Left cardiac atrium (tissue), 4 donors: ENCODE measurements at places on chromosomes 12 and 14.

DNA sequence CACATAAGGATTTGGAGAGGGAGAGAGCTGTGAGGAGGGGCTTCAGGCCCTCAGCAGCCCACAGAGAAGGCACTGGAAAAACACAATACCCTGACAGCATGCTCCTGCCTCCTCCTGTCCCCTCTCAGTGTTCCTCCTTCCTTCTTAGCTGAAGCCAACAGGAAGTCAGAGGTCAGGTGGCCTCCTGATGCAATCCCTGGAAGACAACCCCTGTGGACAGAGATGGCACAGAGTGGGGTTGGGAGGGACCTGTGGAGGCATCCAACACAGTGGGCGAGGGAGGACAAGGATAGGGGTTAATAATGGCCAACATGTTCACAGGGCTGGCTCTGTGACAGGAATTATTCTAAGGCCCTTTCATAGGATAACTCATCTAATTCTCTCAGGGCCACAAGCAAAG, 15.4 kb upstream of the IFI27L2 start:
- DNase-seq: no peak

DNA sequence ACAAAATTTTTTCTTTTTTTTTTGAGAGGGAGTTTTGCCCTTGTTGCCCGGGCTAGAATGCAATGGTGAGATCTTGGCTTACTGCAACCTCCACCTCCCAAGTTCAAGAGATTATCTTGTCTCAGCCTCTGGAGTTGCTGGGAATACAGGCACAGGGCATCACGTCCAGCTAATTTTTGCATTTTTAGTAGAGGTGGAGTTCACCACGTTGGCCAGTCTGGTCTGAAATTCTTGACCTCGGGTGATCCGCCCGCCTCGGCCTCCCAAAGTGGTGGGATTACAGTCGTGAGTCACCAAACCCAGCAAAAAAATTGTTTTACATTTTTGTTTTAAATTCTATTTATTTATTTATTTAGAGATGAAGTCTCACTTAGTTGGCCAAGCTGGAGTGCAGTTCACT, 4.7 kb upstream of the SLC2A14 start:
- DNase-seq: no peak

GRCh38 chr12:79689477-79690141, 1.2 kb downstream of the PAWR start:
- DNase-seq: peak; percentile 36

DNA sequence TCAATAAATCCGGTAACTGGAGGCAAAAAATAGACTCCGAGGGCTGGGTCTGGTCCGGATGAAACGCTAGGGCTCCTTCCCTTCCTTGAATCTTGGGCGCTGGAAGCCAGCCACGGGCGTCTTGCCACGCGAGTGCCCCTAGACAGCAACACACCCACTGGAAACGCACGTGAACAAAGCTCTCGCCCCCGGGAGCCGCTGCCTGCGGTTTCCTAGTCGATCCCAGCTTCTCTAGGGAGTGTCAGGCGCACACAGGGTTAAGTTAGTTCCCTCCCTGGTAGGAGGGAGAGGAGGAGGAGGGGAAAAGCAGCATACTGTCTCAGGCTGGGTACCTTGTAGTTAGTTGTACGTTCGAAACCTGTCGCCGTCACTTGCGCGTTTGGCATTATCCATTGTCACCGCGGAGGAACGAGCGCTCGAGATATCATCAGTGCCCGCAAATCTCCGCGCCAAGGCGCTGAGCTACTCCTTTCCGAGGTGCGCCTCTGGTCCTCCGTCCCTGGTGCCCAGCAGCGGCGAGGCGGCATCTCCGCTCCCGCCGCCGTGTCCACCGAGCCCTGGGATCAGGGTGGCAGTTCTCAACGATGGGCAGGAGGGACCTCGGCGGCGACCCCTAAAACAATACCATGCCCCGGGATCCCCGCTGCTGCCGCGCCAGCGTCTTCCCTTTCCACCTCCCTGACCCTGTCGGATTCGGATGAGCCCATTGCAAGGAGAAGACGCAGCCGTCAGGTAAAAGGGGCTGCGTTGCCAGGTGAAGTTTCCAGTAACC, at the start of gene FLRT2:
FLRT2 (plus strand) TSS at position 342 of the 772 bp plus-strand sequence. CDS start 91,371 bp downstream, outside the sequence.
- peak; percentile 74 for DNase-seq

- no peak for DNase-seq
These were observed 30.5 kb downstream of the ALX1 start for GRCh38 chr12:85310456-85311076.

DNA sequence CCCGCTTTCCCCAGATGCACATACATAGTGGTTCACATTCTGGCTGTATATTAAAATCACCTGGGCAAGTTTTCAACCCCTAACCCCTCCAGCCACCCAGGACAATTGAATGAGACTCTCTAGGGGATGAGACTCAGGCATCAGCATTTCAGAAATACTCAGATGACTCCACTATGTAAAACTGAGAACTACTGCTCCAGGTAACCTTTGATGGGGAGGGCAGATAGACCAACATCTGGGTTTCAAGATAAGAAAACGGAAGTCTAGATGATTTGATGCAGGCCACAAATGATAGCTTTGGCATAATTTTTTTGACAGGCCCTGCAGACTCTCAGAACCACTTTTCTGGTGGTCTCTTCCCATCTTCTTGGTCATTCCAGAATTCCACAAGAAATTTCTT, 341.1 kb downstream of the EMP1 start:
- no peak for DNase-seq

DNA sequence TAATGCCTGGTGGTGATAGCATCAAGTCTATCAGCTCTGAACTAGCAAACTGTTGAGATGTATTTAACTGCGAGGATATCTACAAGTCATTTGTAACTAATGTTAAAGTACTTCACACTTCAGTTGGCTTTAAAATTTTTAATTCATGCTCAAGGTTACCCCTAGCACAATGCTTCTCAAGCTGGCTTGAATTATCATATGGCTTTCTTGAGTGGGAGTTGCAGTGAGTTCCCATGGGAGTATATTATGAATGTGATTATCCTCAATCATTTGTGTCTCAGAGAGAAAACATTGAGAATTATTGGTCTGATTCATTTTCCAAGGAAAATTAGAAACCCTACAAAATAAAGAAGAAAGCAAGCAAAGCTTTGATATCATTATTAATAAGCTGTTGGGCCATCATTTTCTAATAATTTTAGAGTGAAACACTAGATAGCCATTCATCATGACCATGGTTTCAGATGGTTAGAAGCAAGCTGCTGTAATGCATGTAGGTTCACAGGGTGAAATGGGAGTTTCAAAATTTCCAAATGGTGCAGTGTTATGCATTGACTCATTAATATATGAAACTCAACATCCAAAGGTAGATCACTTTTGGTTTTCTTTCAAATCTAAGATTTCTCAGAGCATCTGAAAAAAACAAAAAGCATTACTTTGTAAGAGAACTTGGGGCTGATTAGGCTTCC, 11.8 kb upstream of the KRAS start:
- DNase-seq: no peak

DNA sequence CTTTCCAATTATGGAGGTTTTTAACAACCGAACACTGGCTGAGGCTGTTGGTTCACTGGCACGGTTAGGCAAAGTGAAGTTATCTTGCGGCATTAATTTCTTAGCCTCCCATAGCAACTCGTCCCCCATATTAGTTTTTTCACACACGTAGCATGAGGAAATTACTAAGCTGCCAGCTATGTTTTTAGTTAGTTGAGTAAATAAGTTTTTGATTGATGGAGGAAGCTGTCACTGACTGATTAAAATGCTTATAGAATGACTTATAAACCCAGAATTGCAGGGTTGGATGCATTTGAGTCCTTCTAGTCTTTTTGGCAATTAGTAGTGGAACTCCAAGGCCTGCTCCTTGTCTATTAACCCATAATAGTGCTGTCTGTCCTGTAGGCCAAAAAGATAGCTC, 97.1 kb downstream of the ALG10 start:
- no peak for DNase-seq

DNA sequence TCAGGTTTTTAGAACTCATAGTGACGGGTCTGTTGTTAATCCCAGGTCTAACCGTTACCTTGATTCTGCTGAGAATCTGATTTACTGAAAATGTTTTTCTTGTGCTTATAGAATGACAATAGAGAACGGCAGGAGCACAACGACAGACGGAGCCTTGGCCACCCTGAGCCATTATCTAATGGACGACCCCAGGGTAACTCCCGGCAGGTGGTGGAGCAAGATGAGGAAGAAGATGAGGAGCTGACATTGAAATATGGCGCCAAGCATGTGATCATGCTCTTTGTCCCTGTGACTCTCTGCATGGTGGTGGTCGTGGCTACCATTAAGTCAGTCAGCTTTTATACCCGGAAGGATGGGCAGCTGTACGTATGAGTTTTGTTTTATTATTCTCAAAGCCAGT, 34.4 kb downstream of the PSEN1 start:
- DNase-seq: no peak
